ENCODE measurements at places on chromosomes 4 and X.

GRCh38 chr4:30832639-30833038 is 112.5 kb downstream of the PCDH7 start:
- no peak for DNase-seq

DNA sequence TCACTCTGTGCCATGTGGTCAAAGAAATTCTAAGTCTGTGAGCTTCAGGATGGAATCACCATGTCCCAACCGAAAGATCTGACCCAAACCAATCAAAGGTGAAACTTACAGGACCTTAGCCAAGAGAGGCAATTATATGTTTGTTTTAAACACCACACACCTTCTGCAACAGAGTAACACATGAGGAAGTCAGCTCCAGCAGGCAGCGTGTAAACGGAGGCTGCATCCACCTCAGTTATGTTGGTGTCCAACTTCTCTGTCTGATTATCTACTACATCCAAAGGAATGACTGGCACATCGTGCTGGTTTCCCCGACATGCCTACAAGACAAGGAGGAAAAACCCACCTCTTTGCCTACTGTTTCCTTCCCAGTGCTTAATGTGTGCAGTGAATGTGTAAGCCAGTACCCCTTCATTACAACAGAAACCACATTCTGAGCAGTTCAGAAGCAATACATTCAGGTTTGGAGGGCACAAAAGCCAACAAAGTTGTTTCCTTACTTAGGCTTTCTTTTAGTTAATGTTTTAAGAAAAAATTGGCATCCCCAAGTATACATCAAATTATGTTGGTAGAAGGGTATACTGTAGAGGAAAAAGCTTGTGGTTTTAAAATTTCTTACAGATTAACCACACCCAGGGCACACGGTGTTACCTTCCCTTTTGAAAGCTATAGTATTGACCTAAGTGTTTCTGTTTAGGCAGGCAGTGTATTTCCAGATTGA is 12.4 kb downstream of the CASP6 start:
- DNase-seq, result no peak

- DNase-seq, result no peak
These were observed 986 bp downstream of the HDAC6 start for GRCh38 chrX:48802905-48803200.

GRCh38 chr4:70522626-70523025 is 4.3 kb downstream of the AMTN start:
- DNase-seq, result no peak

DNA sequence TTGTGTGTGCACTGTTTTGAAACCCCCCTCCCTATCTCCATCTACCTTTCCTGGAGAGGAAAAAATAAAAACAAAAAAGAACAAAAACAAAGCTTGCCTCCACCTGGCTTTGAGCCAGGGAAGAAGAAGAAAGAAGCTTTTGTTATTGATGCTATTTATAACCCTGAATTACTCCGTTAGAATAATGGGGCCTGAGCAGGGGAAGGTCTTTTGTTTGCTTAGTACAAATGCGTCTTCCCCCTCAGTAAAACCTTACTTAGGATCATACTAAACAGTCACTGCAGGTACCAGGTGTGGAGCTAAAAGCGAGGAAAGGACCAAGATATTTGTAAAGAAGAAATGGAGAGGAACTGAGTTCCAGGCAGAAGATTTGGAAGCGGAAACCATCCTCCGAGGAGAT is 352.1 kb downstream of the KCNIP4 start:
- DNase-seq, result no peak

- DNase-seq, result no peak
These were observed 395.2 kb downstream of the MID1IP1 start for GRCh38 chrX:39196192-39197102.

All from renal pelvis (tissue), 12 donors.